Anterior cingulate cortex (tissue), 58 donors: ENCODE measurements at places on chromosomes 2 and 18.

DNA sequence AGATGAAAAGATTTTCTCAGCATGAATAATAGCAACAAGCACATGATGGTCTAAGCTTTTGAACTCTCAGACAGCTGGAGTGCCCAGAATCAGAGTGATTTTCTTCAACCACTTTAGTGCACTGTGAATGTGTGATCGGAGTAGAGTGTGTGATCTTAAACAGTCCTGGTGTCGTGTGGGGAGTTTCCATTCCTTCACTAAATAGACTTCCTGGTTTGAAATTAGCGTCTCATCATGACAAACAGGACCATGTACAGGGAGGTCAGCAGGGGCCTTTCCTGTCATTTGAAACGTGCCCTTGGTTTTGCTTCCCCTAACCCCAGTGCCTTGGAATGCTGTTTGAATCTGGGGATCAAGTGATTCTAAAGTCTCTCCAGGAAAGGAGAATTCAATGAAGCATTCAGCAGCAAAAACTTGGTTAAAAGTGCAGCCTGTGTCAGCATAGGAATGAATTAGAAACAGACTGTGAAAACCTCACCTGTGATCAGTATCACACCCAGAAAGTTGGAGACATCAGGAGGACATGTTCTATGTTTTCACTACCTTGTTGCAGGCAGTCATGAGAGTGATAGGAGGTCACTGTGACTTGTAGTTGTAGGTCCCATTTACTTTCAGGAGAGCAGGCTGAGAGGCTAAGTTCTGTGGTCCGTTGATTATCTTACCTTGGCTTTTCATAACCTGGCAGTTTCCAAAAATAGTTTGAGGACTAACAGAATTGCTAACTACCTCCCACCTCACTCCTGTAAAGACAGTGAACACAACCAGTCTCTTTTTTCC lies 400.3 kb downstream of the MTX2 start:
- DNase-seq: no peak

DNA sequence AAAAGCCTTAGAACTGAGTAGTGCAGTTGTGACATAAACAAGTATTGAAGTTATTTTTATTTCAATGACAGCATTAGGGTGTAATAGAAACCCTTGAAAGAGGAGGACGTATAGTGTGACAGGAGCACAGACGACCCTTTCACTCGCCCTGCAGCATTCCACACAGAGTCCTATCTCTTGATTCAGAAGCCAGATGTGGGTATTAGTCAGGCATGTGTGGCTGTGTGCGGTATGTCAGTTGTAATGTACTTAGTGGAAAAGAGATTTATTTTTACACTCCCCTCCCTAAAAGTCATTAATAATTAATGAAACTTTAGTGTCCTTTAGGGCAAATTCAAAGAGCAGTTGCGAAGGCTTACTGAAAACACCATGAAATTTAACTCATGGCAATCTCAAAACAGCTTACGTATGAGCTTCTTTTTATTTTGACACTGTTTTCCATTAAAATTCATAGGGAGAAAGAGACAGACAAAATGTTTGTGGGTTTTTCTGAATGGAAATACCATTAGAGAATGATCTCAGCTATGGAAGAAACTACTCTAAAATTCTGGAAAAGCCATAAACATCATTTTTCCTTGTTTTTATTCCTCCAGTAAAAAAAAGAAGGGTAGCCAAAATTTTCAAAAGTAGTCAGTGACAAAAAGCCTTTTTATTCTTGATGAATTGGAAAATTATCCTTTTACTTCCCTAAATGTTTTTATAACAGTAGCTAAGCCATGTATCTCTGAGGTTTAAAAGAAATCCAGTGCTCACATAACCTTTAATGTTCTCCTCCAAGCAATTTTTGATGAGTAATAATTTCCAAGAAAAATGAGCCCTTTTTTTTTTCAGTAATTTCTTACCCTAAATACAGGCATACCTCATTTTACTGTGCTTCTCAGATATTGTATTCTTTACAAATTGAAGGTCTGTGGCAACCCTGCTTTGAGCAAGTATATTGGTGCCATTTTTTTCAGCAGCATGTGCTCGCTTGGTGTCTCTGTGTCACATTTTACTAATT lies 84.0 kb upstream of the DSEL start:
- DNase-seq: no peak

GRCh38 chr2:173874894-173875237 lies 90.3 kb downstream of the SP3 start:
- no peak for DNase-seq

- peak; percentile 24 for DNase-seq
These were observed 135.5 kb upstream of the CXCR4 start for GRCh38 chr2:136253288-136254004.

DNA sequence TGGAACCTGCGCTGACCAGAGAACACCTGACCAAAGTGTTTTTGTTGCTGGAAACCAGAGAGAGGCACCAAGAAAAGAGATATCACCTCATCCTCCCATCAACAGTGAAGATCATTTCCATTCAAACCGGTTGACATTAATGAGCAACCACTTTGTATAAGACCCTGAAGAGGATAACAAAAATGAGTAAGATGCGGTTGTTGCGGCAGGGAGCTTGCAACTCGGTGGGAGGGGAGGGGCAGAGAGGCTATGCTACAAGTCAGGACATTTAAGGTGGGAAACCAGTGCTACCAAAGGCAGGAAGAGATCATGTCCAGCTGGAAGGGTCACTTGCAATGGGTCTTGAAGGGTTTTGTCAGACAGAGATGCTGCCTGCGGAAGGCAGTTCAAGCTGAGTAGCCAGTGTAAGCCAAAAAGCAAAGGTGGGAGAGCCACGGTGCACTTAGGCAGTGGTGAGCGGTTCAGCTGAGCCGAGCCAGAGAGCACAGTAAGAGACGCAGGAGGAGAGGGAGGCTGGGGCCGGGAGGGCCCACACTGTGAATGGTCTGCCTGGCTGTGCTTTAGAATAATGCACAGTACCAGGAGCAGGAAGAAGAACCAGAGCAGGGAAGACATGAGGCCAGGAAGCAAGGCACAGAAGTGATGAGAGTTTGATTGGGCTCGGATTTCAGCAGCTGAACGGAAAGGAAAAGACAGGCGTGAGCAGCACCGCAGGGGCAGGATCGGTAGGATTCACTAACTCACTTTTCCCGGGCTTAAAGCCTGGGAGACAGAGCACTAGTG lies 24.4 kb upstream of the DTNB start:
- DNase-seq: no peak

GRCh38 chr2:86368161-86368824 lies 30.9 kb upstream of the REEP1 start:
- DNase-seq: no peak

DNA sequence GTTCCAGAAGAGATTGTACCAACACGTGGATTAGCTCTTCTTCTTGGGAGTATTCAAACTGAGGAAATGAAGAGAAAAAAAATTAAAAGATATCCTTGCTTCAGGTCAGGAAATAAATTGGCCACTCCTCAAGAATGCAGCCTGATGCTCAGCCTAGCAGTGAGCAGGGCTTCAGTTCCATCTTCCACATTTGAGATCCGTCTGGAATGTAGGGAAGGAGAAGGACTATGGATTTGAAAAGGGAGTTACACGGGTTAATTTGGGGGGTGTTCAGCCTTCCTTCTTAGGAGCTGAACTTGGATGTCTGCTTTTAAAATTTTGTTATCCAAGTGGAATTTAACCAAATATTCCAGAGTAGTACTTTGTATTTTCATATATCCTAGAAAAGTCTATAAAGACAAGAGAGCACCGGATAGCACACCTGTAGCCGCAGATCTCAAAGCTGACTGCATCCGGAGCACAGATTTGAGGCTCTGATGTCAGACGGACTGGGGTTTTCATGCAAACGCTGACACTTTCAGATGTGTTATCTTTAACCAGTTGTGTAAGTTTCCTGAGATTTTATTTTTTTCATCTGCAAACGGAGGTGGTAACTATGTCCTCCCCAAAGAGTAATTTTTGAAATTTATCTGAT lies 99.3 kb downstream of the COPS8 start:
- no peak for DNase-seq

DNA sequence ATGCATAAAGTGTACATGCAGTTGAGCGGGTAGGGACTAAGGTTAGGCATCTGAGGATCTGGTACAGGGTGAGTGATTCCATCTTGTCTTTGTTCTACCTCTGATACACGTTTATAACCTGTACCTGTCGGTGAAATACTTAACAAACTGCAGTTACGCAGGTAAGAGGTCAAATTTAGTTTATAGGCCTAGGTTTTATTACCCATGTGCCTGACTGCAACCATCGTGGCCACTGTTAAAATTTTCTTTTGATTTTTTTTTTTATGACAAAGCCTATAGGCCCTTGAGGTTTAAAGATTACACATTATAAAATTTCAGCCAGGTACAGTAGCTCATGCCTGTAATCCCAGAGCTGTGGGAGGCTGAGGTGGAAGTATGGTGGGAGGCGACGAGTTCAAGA lies 15.4 kb upstream of the HNMT start:
- DNase-seq: no peak

DNA sequence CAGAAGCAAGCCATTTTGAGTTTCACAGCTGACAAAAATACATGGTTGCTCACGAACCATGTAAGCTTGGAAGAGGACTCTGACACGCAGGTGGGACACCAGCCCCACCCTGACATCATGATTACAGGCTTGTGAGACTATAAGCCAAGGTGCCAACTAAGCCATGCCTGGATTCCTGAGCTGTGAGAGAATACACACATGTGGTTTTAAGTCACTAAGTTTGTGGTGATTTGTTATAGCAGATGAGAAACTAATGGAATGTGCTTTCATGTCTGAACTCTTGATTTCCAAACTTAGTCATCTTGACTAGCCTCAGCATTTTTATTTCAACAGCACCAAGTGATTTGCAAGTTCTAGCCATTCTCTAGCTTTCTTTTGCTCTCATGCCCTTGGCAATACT lies 676.1 kb upstream of the CELF4 start:
- DNase-seq: no peak

DNA sequence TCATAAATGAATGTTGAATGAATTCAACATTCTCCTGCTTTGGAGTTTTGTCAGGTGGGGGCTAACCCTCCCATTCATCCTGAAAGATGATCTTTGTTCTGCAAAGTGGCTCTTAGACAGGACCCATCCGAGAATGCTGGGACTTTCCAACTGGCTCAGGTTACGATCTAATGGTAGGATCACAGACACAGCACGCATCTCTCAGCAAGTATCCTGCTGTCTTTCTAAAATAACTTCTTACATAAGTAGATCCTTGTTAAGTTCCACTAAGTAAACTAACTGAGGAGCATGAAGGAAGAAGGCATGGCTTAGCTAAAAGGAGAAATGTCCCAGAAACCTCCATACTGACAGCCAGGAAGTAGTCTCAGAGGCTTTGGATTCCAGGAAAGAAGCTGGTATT lies 23.7 kb downstream of the CYP27A1 start:
- DNase-seq: no peak

DNA sequence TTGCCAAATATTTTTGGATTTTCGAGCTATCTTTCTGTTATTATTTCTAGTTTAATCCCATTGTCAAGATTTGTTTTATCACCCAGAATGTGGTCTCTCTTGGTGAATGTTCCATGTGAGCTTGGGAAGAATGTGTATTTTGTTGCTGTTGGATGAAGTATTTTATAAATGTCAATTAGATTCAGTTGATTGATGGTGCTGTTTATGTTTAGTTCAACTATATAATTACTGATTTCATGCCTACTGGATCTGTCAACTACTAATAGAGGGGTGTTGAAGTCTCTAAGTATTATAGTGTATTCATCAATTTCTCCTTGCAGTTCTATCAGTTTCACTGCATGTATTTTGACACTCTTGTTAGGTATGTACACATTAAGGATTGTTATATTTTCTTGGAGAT lies 34.7 kb upstream of the RMND5A start:
- no peak for DNase-seq

GRCh38 chr2:226656367-226656766 lies 143.3 kb downstream of the IRS1 start:
- DNase-seq: no peak

- no peak for DNase-seq
These were observed 217.9 kb downstream of the VAPA start for GRCh38 chr18:10131460-10132395.

GRCh38 chr2:42928692-42929545 lies 136.5 kb upstream of the HAAO start:
- DNase-seq: no peak

DNA sequence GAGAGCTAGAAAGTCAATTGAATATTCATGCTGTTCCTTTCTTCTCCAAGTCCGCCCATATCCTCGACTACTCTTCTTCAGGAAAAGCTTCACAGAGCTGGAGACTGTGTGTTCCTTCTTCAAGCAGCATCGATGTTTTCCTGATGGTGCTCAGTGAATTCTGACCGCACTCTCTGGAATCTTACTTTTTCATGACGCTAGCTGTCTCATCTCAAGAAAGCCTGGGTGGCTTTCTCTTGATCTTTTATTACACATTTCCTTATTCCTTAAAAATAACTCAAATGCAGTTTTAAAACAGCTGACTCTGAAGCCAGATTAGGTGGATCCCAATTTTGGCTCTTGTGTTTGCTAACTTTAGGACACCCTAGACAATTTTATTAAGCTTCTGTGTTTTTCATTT lies 1245.1 kb upstream of the LRRTM1 start:
- DNase-seq: no peak

DNA sequence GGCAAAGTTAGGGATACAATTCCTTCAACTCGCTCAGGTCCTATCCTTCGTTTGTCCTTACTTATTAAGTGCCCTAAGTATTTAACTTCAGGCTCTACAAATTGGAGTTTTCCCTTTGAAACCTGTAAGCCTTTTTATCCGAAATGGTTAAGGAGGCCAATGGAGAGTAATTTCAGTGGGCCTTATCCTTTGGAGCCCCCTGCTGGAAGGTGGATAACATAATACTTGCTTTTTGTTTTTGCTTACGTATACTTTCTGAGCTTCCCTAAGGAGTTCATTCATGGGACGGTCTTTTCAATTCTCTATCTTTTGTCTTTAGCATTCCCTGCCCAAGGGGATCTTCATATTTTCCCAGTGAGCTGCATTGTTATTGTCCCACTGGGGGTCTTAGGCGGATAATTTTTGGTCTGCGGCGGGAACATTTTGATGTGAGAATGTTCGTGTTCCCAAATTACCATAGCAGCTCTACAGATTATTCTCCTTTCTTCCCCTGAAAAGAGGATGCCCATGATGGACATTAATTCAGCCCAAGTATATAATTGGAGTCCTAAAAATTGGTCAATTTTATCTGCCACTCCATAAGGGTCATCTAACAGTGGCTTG lies 34.4 kb upstream of the TRAPPC8 start:
- no peak for DNase-seq

GRCh38 chr18:72427721-72428120 lies 116.4 kb downstream of the CBLN2 start:
- DNase-seq: no peak

GRCh38 chr2:102748107-102748506 lies 13.7 kb upstream of the TMEM182 start:
- DNase-seq: no peak

DNA sequence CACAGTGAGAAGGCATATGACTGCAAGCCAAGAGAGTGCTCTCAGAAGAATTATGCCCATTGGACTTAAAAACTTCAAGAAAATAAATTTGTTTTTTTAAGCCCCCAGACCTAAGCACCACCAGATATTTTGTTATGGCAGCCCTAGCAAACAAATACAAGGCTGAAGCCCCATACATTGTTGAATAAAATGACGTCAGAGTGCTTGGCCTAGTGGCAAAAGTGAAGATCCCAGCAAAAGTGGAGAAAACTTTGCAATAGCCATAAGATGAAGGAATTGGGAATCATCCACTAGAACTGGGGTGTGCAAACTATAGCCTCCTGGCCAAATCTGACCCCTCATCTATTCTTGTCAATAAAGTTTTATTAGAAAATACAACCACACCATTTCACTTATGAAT lies 517.5 kb downstream of the IRS1 start:
- no peak for DNase-seq

- no peak for DNase-seq
These were observed 66.7 kb upstream of the RPL31 start for GRCh38 chr2:100935372-100935752.
